ENCODE measurements at places on chromosomes 7 and 10.

DNA sequence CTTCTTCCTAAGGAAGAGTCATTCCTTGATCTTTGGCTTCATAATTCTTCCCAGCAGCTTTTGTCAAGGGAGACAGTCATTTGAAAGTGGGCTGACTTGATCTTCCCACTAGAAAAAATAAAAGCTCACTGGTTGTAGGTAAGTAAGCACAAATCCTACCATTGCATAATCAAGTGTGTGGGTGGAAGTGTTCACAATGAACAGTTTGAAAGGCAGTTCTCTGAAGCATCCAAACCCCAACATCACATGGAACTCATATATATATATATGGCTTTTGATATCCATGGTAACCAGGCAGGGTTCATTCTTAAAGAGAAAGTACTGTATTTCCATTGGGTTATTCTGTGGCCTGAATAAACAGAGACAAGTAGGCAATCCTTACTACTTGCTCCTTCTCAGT is 51.6 kb downstream of the ARMH3 start:
- no peak for DNase-seq

- DNase-seq, result no peak
These were observed 327.1 kb downstream of the GLRX3 start for GRCh38 chr10:130463104-130463875.

- DNase-seq, result no peak
These were observed 29.4 kb downstream of the ANKMY2 start for GRCh38 chr7:16616122-16616521.

DNA sequence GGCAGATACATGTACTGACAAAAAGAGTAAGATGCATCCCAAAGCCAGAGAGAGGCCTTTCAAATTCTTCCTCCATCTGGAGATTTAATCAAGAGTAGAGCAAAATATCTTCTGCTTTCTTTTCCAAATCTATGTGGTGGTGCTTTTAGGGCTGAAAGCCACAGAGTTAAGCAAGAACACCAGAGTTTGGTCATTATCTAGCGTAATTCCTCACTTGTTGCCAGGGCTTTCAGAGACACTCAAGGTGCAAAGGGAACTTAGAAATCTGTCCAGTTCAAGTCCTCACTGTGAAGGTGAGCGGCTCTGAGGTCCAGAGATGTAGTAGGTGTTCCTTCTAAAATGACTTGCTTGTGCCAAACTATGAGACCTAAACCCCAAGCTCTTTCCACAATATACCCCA is 10.9 kb upstream of the NFE2L3 start:
- DNase-seq, result no peak

- DNase-seq, result no peak
These were observed 102.7 kb downstream of the ZNF248 start for GRCh38 chr10:37754538-37755323.

- no peak for DNase-seq
These were observed 274.3 kb upstream of the MKI67 start for GRCh38 chr10:128400564-128400963.

GRCh38 chr7:155234950-155235789 is 62.5 kb upstream of the INSIG1 start:
- no peak for DNase-seq

DNA sequence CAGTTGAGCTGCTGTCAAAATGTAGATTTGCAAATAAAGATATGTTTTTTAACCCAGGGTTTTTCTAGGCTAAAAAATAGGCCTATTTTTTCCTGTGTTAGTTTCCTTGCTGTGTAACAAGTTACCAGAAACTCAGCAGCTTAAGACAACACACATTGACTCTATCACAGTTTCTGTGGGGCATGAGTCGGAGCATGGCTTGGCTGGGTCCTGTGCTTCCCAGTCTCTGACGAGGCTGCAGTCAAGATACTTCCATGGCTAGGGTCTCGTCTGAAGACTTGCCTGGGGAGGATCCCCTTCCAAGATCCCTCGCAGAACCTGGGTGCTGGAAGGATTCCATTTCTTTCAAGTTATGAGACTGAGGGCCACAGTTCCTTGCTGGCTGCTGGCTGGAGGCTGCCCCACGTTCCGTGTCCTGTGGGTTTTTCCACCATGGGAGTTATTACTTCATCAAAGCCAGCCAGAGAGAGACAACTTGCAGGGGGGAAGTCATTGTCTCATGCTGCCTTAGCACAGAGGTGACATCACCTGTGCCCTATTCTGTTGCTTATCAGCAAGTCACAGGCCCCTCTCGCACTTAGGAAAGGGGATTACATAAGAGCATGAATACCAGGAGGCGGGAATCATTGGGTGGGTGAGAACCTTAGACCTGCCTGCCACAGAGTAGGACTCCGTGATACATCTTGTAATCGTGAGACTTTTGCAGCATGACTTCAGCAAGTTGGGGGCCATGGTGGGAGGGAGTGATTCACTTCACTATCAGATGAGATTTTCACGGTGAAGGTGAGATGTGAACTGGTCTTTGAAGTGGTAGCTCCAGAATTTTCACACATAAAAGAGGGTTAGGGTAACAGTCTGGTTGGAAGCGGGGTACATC is 77.9 kb downstream of the CCNY start:
- DNase-seq, result no peak

DNA sequence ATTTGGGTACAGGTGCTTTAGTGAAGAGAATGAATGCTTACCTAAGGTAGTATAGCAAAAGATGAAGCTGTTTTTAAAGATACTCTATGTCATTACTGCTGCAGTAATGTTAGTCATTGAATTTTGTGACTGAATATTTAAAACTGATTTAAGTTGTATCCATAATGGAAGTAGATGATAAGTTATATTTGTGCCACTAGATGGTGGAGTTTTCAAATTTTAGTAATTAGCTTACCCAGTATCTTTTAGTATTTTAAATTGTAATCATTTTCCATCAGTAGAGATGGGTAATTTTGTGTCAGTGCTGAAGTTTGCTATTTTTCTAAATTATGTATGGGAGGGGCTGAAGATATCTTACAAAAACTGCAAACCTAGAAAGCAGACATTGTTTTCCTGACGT is 25.2 kb downstream of the HBP1 start:
- DNase-seq, result no peak

GRCh38 chr7:78002021-78002420 is 203.4 kb downstream of the PHTF2 start:
- no peak for DNase-seq

DNA sequence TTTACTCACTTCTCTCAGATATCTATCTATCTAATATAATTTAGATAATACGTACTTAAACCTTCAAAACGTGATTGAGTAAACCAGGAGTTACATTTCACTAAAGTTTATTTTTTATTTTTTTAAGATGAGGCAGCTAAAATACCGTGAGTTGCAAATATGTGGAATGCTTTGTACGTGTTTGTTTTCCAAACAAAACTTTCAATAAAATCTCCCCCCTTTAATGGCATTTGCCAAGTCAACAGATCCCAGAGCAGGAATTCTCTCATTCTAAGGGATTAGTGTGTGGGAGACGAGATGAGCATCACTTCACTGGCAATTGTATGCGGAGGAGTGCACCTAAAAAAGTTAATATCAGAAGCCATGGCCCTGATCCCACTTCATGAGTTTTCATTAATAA is 53.7 kb upstream of the MAGI2 start:
- DNase-seq, result no peak

DNA sequence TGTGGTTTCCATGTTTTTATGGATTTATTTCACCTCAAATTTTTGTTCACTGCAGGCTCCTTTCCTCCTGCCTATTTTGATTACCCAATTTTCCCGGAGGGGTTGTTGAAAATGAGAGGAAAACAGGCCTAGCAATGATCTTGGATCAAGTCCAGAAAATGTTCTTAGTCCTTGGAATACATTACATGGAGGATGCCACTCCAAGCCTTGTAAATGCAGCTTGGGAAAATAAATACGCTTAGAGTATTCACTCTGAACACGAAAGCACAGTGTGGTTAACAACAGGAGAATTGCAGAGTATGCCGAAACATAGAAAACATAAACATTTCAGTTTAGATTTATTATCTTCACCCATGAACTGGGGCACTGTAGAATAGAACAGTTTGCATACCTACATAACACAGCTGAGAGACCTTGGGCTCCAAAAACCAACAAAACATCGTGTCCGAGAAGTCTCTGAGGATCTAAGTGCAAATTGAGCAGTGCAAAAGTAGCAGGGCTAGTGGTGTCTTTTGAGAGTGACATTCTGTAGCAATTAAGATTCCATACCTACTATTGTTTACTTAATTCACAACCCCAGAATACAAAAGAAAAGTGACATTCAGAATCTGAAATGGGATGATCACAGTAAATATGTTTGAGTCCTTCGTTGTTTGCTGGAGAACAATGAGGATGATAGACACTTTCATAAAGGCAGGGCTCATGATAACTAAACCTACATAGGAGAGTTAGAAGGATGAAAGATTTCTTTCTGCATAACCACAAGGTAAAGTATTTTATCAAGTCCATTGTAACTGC is 7.6 kb upstream of the CD36 start:
- no peak for DNase-seq

DNA sequence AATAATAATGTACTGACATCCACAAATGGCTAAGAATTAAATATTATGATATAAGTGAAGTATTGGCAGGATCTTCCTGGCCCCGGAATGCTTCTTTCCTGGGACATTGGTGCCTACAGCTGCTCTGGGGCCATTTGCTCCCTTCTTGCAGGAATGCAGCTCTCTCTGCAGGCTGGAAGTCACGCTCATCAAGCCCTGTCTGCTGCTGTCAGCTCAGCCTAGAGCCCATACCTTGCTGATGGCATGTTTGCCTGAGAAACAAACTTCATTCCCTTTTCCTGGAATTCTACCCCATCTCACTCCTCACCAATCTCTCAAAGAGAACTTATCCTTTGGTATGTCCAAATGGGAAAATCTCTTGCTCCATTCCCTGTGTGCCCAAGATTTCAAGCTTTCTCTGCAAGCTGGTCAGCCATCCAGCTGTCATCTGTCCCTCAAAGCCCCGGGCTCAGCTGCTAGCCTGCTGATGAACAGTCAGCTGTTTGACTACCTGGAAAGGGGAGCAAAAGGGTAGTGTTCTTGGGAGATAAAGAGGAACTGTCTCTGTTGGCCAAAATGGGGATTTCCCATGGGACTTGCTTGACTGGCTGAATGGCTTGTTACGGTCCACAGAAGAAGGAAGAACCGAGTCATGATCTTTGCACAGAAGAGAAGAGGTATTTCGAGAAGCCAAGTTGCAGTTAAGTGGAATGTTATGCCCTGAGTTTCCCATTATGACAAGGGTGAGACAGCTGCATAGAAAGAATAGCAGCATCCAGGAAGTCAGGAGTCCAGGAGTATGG is 12.0 kb upstream of the RASSF4 start:
- no peak for DNase-seq

- no peak for DNase-seq
These were observed 57.1 kb downstream of the BPGM start for GRCh38 chr7:134703782-134704181.

- no peak for DNase-seq
These were observed 117.9 kb downstream of the ITGA8 start for GRCh38 chr10:15601819-15602218.

Data from GM06990 (cell line).